ENCODE measurements at places on chromosomes 3 and 15.

- no peak for DNase-seq
These were observed 44.1 kb upstream of the ARL6 start for GRCh38 chr3:97720417-97720816.

DNA sequence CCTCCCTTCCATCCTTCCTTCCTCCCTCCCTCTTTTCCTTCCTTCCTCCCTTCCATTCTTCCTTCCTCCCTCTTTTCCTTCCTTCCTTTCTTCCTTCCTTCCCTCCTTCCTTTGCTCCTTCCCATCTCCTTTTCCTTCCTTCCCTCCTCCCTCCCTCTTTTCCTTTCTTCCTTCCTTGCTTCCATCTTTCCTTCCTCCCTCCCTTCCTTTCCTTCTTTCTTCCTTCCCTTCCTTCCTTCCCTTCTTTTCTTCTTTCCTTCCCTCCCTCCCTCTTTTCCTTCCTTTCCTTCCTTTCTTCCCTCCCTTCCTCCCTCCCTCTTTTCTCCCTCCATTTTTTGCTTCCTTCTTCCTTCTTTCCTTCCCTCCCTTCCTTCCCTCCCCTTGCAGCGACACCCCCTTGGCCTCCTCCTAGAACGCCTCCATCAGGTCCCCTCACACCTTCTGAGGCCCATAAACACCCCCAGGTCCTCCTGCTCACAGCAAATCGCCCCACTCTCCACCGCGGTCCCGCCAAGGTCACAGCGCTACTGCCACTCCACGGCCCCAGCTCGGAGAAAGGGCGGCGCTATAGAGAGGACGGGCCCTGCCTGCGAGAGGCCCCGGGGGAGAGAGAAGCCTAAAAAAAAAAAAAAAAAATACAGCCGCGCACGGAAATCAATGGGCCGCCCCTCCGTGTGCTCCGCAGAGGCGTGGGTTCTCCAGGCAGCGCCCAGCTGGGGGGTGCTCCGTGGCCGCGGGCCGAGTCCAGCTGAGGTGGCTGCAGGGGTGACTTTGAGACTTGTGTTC lies 328.2 kb downstream of the OCA2 start:
- DNase-seq = no peak

- no peak for DNase-seq
These were observed 100.9 kb downstream of the P3H2 start for GRCh38 chr3:190019844-190020243.

GRCh38 chr15:80906159-80906766 lies 83.4 kb downstream of the MESD start:
- DNase-seq = no peak

GRCh38 chr3:88918841-88919240 lies 188.6 kb upstream of the EPHA3 start:
- no peak for DNase-seq

GRCh38 chr15:84714821-84715220 lies 1.1 kb downstream of the SEC11A start:
- no peak for DNase-seq

GRCh38 chr15:77508541-77509243 lies 88.0 kb downstream of the HMG20A start:
- DNase-seq = no peak

DNA sequence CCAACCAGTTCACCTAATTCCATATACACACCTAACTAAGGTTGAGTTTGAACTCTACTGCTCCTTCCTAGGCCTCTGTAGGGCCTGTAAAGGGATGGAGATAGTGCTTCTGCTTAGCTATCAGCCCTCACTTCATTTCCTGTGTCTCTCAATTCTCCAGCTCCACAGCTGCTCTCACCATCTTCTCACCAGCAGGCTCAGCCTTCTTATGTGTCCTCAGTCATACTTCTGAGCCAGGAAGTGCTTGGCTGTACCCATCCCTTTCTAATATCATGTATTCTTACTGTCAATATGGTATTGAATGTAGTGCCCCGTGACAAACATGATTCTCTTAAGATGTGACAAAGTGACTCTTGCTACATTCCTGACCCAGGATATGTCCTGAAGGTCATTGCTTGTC lies 116.9 kb downstream of the SLC9A9 start:
- DNase-seq = no peak

- no peak for DNase-seq
These were observed 101.3 kb downstream of the DPH6 start for GRCh38 chr15:35444557-35445204.

- DNase-seq = no peak
These were observed 108.9 kb upstream of the KLF13 start for GRCh38 chr15:31217566-31218270.

DNA sequence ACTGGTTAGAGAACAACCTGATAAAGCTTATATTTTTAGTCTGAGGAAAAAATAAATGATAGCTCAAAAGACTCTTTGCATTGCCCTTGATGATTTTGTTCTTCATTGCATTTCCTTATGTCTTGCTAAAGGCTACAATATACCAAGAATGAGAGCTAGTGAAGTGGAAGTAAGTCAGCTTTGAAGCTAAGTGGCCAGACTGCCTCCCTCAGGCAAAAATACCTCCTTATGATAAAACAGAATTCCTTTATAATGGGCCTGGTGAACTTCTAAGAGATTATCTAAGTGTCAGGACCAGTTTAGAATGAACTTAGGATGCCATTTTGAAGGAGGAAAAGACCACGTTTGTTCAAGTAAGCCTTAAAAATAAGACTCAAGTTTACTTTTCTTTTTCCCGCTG lies 678.4 kb downstream of the ROBO2 start:
- no peak for DNase-seq

GRCh38 chr3:71241981-71242560 lies 341.5 kb downstream of the FOXP1 start:
- no peak for DNase-seq

- no peak for DNase-seq
These were observed 185.1 kb upstream of the UBE2E1 start for GRCh38 chr3:23620638-23621015.

GRCh38 chr3:11915621-11916424 lies 69.1 kb upstream of the TAMM41 start:
- DNase-seq = no peak

GRCh38 chr15:80159811-80160569 lies 7.2 kb downstream of the FAH start:
- no peak for DNase-seq

DNA sequence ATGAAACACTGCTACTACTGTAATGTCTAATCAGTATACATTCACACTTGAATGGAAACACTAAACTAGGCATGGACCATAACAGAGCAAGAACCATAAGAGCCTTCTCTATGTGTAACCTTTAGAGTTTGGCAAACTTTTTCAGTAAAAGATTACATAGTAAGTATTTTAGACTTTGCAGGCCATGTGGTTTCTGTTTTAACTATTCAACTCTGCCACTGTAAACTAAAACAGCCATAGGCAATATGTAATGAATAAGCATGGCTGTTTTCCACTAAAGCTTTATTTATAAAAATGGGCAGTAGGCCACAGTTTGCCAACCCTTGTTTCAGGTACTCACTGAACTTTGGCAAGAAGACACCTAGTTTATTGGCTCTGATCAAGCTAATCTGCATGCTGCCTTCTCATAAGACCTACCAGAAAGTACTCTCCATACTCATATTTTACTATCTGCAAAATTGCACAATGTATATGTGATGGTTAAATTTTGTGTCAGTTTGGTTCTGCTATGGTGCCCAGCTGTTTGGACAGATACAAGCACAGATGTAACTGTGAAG lies 46.0 kb downstream of the UACA start:
- DNase-seq = no peak

GRCh38 chr3:38958026-38958720 lies 93.6 kb downstream of the SCN11A start:
- DNase-seq = no peak

DNA sequence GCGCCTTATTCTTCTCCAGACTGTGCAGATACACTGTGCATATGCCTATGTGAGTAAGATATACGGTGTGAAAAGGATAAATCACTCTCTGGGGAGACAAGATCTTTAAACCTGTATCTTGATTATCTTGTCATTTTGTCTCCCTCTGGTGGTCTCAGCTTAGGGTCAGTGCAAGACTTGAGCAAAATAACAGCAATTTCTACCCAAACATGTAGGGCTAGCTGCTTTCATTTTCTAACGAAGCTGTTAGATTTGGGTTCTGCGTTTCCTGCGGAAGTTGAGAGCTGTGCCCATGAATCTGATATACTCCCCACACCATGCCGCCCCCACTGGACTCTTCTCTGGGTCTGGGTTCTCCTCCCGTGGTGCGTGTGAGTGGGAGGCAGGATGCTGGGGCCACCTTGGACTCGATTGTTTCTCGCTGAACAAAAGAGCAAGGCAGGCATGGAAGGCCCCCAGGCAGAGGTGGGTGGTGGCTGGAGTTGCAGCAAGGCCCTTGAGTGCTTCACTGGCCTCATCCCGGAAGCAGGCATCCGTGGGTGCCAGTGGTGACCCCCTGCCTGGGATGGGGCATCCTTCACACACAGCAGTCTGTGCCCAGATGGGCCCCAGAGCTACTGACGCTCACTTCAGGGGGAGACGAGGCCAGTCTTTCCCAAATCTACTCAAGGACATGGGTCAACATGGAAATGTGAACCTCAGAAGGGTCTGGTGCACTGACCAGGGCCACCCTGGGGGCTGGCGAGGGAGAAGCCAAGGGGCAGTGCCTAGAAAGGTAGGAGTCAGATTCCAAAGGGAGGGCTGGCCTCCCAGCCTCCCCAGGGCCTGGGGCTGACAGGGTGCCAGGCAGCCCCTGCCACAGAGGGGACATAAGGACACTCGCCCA lies 179.6 kb downstream of the NSMCE3 start:
- DNase-seq = no peak

DNA sequence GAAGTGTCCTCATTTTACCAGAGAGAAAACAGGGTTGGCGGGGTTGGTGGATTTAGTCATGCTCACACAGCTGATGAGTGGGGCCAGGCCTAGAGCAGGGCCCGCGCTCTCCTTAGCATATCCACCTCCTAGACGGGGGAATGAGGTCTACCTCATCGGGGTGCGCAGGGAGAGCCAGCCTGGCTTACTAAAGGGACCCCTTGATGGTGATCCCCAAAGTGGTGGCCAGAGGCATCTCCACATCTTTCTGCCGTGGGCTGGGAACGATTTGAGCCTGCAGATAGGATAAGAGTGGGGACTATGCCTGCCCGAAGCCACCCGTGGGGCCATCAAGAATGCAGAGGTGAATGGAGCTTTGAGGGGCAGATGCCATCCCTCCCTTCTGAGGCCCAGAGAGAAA lies 69.4 kb downstream of the UMPS start:
- DNase-seq = no peak

DNA sequence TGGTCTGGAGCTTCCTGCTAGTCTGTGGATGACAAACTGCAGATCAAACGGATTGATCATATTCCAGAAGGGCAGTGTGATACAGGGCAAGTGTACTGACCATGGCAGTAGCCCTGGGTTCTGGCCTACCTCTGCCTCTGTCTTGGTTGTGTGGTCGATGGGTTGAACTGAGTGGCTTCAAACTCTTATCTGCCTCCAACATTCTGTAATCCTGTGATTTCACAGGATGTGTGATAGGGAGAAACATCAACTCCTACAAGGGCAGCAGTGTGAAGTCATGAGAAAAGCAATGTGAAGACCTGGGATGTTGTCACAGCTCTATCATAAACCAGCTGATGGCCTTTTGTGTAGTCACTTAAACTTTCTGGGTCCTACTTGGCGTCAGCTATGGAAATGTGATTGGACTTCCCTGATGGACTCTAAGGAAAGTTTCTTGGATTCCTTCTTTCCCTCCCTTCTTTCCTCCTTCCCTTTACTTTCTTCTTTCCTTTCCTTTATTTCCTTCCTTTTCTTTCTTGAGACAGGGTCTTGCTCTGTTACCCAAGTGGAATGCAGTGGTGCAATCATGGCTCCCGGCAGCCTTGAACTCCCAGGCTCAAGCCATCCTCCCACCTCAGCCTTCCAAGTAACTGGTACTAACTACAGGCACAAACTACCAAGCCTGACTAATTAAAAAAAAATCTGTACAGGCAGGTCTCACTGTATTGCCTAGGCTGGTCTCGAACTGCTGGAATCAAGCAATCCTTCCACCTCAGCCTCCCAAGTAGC lies 114.8 kb downstream of the BBX start:
- no peak for DNase-seq

DNA sequence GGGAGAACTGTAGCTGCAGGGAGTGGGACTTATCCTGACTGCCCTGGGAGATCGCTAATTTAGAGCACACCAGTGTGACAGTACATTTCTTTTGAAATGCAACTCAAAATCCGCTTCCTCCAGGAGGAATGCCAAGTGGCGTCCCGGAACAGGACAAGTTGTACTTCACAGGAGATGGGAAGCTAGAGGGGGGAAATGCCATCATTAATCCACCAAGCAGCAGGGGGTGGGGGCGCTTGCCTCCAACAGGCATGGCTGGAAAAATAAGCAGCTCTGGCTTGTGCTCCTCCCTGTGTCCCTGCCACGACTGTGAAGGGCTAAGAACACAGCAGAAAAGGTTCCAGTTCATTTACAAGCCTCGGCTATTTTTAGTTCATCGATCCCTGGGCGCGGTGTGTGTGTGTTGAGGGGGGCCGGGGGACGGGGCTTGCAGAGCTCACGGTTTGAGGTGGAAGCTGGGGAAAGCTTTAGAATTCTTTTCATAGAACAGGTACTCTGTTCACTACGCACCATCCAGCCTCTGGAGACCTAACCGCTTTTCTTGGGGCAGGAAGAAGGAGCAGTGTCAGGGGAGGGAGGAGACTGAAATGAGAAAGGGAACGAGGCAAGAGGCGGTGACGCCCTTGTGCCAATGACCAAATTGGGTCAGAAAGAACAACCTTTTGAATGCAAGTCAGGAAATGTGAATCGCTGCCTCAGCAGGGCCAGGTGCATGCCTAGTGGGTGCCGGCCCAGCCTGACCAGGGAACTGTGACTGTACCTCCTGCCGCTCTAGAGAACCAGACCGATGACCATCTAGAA lies 51.8 kb upstream of the DGKG start:
- DNase-seq = no peak

- DNase-seq = no peak
These were observed 50.2 kb downstream of the CHDH start for GRCh38 chr3:53795789-53796560.

Measured in activated CD4-positive, alpha-beta T cell treated with anti-CD3 and anti-CD28 coated beads, Interleukin-2, amount 50 U/mL, for 24 hours (primary cell).